ENCODE measurements at places on chromosomes 3 and 15. TPM values are rescaled to one million over a fixed set of nuclear protein-coding genes. Genes with fewer than 3 reads are reported as not detected.

FAM81A gene
- total RNA-seq = 22.6 TPM

GPR62 gene
- 0.46 TPM for total RNA-seq

SKOR1 gene
- 0.69 TPM for total RNA-seq

FGF12 gene
- 118 TPM for total RNA-seq

ZNF620 gene
- total RNA-seq = 16.4 TPM

CADPS gene
- 370 TPM for total RNA-seq

KLHL6 gene
- 1.4 TPM for total RNA-seq

All from diencephalon (tissue), 1 donor.